ENCODE measurements at places on chromosomes 13 and 19.
A peak's percentile ranks its signal among the peaks of the same experiment; 100 is the strongest.

DNA sequence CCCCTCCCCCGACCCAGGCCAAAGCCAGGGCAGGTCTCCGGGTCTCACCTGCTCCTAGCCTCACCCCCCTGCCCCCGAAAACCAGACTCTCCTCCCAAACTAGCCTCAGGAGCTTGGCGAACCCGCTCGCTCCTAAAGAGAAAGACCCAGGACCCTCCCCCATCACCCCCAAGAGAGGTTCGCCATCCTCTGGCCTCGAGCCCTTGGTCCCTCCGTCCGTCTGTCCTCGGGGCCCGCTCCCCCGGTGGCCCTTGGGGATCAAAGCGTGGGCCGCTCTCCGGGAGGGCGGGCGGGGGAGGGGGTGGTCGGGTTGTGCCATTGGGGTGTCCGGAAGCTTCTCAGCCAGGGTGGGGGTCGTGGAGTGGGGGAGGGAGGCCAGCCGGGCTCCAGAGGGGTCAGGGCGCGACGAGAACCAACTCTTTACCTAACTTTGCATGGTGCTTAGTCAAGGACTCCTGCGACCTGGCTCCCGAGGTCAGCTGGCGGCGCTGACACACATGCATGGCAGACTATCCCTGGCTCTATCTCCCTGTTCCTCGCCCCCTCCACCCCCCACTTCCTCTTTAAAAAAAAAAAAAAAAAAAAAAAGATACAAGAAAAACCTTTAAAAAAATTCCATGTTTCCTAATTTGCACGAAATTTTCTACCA, 15.6 kb downstream of the SMIM24 start:
- DNase-seq, result no peak

DNA sequence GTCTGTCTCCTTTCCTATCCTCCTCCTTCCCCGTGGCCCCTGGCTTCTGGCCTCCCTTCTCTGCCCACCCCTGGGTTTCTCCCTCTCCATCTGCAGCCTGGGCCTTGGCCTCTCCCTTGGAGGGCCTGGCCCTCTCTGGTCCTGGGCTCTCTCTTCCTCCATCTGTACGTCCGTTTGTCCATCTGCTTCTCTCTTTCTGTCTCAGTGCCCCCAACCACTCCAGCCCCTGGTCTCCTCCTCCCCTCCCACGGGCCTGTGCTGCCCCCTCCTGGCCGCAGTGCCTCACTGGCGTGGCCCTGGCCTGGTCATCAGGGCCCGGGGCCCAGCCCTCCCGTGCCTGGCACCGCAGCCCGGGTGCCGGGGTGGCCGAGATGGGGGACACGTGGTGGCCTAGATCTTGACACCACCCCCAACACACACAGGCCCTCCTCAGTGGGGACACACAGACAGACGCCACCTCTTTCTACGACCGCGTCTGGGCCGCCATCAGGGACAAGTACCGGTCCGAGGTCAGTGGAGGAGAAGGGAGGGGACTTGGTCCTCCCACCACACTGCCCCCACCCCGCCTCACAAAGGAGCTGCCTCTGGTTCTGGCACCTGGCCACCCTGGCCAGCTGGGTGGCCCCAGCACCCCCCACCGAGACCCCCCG, 11.3 kb downstream of the PRKCSH start:
- DNase-seq, result peak; percentile 65

DNA sequence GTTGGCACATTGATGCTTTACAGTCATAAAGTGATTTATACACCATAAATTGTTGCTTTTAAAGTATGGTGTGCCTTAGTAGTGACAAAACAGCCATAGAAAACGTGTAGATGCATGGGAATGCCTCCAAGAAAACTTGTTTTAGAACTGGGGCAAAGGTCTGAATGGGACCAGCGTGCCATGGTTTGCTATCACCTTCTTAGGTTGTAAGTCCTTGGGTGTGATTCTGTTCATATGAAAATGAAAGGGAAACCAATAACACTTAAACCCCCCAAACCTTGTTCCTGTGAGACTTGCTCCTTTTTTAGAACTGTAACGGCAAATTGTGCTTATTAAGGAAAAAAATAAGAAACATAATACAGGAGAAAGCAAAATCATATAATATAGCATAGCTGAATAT, 603.3 kb upstream of the SLITRK6 start:
- no peak for DNase-seq

- no peak for DNase-seq
These were observed 7.4 kb upstream of the RXFP2 start for GRCh38 chr13:31731921-31732320.
